Ascending aorta (tissue), 2 donors: ENCODE measurements at places on chromosomes 16 and 17. TPM values are rescaled to one million over a fixed set of nuclear protein-coding genes. Genes with fewer than 3 reads are reported as not detected.

DNA sequence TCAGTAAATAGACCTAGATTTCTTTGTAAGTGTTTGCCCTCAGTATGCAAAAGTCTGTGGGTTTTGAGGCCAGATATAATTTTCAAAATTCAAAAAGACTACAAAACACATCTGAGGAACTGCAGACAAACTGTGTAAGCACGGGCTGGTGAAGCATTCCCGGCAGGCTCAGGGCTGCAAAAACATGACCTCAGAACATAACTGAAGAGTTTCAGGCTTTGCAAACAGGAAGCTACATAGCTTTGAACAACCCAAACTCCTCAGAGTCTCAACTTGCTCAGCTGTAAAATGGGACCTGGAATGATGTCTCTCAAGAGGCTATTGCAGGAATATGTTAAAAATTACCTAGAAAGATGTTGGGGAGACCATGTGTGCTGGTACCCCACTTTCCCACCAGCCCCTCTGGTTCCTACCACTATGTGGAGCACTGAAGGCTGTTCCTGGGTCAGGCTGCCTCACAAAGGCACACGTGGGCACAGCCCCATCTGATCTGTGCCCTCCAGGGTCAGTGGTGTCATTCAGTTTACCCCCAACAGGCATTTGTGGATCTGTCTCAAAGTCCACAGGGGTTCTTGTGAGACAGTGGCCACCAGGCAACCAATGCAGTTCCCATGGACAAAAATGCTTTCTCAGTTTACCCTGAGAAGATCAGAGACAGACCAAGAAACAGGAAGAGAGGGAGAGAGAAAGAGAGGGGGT, 72.9 kb downstream of the CREBBP start:
- H3K36me3 ChIP-seq, result peaks cover 18% of the 10 kb centered on the region
- no peaks in the 10 kb centered on the region for H3K27me3 ChIP-seq
- H3K4me3 ChIP-seq, result no peak overlapping the region

DNA sequence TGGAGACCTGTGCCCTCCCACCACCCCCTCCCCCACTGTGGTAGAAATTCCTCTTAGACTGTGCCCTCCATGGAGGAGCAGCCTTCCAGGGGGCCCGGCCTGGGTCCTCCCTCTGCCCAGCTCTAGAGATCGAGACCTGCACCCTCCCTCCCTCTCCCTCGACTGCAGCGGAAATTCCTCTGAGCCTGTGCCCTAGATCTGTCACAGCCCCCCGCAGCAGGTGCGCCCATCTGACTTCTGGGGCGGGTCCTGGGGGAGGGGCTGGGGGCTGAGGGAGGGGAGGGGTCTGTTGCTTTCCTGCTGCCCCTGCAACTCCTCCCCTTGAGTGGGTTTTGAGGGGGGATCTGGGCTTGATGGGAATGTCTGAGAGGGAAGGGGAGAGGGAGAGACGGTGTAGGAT, 177.8 kb upstream of the GSE1 start:
- H3K4me1 ChIP-seq, result peaks cover 20% of the 10 kb centered on the region
- H3K27me3 ChIP-seq, result no peaks in the 10 kb centered on the region
- no peak overlapping the region for H3K4me3 ChIP-seq
- no peak for DNase-seq

Gene UMOD
- not detected for total RNA-seq

DNA sequence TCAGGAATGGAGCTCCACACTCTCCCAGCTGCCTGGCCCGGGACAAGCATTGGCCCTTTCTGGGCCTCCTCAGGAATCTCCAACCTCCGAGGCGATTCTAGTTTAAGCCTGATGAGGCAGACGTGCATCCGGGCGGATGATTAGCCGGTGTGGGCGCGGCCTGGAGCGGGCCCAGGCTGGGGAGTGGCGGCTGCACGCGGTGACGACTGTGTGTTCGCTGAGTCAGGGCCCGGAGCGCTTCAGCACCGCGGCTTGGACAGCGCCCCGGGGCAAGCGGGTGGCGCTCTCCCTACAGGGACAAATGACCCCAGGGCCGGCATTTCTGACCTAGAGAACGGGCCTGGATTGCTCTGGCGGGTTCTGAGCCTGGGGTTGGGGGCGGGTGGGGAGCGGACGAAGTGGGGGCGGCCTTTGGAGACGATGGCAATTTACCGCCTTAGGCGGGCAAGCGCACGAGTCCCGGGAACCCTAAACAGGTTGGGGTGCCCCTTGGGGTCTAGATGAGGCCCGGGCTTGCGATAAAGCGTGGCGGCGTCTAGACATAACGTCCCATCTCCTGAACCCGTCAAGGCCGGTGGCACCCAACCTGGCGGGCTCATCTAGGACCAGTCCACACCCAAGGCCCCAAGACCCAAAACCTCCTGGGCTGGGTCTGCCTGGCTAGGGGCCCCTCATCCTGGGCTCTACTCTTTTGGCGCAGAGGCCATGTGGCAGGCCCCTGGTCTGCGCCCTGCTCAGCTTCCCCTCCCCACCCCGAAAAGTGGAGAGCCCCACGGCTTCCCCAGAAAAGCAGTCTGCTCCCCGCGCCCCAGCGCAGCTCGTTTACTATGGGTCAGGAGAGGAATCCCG, 22.3 kb upstream of the ZNHIT3 start:
- H3K27me3 ChIP-seq, result no peaks in the 10 kb centered on the region
- H3K4me3 ChIP-seq, result no peak overlapping the region
- H3K27ac ChIP-seq, result no peak overlapping the region

GRCh38 chr17:35010093-35010492, 29.8 kb downstream of the LIG3 start:
- H3K27ac ChIP-seq, result no peak overlapping the region
- H3K4me1 ChIP-seq, result no peaks in the 10 kb centered on the region
- no peak overlapping the region for H3K4me3 ChIP-seq
- peaks cover 59% of the 10 kb centered on the region for H3K36me3 ChIP-seq

Gene FBXW10
- not detected for total RNA-seq

Gene UNC45B
- not detected for total RNA-seq

DNA sequence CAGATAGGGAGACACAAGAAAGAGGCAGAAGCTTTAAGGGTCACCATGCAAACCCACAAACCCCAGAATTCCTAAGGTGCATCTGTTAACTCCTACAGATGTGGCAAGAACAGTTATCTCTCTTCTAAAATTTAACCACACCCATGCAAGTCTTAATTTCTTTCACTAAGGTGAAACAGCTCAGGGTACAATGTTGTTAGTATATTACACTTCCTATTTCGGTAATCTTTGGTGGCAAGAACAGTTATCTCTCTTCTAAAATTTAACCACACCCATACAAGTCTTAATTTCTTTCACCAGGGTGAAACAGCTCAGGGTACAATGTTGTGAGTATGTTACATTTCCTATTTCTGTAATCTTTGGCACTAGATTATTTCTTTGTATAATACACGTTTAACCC, 6.6 kb downstream of the CCL23 start:
- no peaks in the 10 kb centered on the region for H3K27me3 ChIP-seq
- H3K4me1 ChIP-seq, result no peaks in the 10 kb centered on the region
- no peak for DNase-seq
- no peak overlapping the region for H3K4me3 ChIP-seq
- H3K36me3 ChIP-seq, result no peaks in the 10 kb centered on the region
